CD4-positive, alpha-beta T cell treated with Interleukin-4 for 1 hour (primary cell): ENCODE measurements at places on chromosomes 1 and 21.

DNA sequence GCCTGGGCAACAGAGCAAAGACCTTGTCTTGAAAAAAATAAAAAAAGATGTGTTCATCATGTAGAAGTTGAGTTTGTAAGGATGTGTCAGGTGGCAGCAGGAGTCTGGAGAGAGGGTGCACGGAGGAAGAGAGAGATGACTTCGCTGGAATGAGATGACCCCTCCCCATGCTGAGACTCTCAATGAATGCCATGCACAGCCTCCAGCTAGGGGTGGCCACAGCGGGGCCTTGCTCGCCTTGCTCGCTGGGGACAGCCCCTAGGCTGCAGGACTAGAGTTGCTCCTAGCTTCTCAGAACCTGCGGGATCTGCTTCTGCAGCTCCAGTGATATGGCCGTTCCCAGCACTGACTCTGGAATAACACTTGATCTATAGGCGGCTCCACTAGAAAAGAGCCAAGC is 6.6 kb upstream of the C2CD2 start:
- no peak for DNase-seq

DNA sequence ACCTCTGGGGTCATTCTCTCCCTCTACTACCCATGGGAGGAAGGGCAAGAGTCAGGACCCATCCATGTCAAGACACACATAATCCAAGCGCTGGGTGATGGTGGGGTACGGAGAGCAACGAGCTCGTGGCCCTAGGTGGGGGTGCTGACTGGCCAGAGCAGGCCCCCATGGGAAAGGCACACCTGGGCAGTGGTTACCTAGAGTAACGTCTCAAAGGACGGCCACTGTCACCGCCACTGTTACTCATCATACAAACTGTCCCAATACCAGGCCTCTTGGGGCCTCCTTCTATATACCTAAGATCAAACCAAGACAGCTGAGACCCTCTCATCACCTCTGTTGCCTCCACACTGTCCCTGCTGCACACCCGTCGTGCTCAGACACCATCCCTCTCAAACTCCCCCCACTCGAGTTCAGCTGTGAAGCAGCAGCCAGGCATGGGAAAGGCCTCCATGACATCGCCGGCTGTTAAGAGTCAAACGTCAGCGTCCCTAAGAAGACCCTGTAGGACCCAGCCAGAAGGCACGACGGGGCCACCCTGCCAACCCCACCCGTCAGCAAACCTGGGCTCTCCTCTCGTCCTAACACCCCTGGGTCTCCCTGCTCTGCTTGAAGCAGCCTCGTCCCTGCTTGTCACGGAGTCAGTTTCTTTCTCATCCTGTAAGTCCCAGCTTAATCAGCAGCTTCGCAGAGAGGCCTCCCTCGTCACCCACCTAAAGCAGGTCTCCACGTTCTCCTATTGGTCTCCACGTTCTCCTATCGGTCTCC is 15.3 kb downstream of the NPHP4 start:
- no peak for DNase-seq

DNA sequence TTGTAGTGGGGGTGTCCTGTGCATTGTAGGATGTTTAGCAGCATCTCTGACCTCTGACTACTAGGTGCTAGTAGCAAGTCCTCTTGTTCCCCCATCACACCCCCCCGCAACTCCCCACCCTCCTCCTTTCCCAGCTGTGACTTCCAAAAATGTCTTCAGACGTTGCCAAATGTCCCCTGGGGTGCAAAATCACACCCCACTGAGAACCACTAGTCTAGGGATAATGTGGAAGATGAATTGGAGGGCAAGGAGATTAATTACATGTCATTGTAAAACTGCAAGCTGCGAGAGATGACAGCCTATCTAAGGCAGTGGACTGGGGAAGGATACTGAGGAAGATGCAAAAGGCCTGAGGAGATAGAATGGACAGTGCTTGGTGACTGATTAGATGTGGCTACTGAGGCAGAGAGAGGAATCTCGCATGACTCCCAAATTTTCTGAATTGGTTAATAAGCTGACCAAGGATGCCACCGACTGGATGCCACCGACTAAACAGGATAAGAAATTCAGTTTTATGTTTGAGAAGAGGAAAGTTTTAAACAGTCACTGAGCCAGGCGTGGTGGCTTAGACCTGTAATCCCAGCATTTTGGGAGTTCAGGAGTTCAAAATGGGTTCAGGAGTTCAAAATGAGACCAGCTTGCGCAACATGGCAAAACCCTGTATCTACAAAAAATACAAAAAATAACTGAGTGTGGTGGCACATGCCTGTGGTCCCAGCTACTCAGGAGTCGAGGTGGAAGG is 3.1 kb upstream of the JAK1 start:
- no peak for DNase-seq

DNA sequence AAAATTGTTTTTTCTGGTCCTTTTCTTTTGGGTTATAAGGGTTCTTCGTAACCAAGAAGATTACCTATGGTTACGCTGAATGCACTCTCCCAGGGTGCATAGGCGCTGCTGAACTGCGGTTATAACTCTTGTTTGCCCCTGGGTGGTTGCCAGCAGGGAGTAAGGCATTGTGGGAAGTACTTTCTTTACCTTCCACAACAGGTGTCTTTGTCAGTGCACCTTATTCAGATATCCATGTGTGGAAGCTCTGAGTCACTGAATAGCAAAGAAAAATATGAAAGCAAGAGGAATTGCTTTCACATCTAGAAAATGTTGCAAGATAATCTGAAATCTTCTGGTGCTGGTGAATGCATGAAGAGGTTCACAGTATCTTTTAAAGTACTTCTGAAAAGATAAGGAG is 124.4 kb upstream of the CACYBP start:
- DNase-seq: peak; percentile 48

DNA sequence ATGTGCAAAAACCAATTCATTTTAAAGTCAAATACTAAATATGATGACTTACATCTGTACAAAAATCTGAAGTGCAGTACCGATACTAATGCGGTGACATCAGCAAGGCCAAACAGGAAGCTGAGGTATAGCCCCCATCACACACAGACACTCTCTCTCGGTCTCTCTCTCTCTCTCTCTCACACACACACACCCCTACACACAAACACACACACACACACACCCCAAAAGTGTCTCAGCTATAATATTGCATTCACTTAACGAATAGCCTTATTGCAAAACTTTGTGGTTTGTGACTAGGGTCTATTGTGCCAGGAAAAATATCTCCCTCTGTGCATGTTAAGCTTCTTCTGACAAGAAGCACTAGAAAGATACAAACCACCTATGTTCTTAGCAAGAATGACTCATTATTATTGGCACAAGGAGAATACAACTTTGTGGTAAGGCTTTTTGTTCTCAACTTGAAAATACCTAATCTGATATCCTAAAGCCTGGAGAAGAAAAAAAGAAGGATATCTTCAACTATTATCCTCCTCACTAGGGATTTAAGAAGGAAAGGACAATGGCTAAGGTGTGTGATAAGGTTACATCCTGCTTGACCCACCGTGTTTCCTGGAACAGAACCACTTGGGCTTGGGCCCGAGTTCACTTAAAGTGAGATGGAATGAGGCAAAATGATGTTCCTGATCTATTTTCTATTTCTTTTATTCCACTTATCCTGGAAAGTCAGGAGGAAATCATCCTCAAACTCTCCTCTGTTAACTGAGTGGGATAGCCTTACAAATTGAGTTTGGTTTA is 107.1 kb downstream of the NIBAN1 start:
- DNase-seq: peak; percentile 72

DNA sequence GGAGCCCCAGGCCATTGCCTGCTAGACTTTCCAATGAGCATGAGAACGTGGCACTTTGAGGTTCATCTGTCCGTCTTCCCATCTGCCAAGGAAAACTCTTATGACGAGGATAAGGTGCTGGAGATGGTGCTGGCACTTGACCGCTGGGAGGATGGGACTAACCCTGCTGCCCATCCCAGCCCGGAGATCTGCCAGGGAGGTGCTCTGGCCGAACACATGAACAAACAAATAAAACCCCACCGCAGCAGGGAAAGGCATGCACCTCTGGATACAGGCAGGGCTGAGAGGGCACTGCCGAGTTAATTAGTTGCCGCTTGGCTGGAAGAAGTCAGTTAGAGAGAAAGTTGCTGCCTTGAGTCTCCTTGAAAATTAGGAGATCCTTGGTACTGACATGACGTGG is 308.4 kb downstream of the AJAP1 start:
- no peak for DNase-seq
